Heart left ventricle (tissue), 16 donors: ENCODE measurements at places on chromosomes 1 and 21. TPM values are rescaled to one million over a fixed set of nuclear protein-coding genes. Genes with fewer than 3 reads are reported as not detected.

EXOC8 gene
- polyA plus RNA-seq = 9.7 TPM

EVI5 gene
- 14.3 TPM for polyA plus RNA-seq

SPRR1A gene
- polyA plus RNA-seq = not detected

TRIM67 gene
- not detected for polyA plus RNA-seq

GJA4 gene
- 23.0 TPM for polyA plus RNA-seq

RGS8 gene
- not detected for polyA plus RNA-seq

KIRREL1 gene
- polyA plus RNA-seq = 3.2 TPM

HOOK1 gene
- polyA plus RNA-seq = 1.8 TPM

DNA sequence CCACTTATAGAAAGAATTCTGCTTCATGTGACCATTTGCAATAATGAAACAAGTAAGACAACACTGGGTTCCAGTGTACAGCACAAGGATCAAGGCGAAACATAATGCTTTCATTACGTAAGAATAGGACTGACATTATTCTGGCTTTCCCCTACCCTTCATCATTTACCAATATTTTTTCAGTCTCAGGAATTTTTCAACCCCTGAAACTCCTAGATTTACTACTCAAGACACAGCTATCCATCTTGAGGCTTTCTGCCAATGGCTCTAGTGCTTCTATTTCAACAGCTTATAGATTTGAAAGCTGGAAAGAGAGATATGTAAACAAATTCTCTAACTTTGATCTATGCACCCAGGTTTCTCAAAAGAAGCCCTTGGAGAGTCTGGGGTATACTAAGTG, 48.4 kb downstream of the WLS start:
- DNase-seq = no peak

DNA sequence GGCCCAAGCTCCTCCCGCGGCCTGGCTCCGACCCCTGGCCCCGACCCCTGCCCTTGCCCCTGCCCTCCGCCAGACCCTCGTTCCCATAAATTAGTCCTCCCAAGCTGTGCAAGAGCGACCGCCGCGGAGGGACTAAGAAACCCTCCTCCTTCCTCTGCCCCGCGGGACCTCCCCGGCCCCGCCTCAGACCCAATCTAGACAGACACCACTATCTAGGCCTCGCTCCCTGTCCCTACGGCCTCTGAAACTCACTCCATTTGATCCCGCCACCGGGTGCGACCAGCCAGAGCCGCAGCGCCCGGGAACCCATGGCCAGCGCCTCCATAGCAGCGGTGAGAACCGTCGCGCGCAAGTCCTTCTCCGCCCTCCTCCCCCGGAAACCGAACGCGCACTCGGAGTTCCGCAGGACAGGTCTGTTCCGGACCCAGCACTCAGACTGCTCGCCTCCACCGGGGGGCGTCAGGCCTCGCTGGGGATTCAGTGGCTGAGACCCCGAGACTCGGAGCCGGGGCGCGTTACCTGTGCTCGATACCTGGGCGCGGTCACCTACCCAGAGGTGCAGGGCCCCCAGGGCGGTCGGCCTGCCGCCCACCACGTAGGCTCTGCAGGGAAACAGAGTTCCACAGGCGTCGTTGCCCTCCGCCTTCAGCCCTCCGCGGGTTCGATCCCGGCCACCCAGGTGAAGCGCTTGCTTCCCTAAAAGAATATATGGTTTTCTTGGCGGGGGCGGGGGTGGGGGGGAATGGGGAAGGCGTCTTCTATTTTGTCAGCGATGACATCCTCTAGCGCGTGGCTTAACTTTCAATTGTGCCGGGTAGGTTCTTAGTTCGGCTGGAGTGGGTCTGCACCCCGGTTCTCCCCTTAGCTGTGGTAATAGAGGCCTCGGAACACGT, at the start of gene MRPL39:
Gene MRPL39, minus strand, starts transcription at position 331 of the 893 bp plus-strand sequence. Its CDS starts 6 bp downstream, at position 325.
- peak; percentile 87 for DNase-seq

DNA sequence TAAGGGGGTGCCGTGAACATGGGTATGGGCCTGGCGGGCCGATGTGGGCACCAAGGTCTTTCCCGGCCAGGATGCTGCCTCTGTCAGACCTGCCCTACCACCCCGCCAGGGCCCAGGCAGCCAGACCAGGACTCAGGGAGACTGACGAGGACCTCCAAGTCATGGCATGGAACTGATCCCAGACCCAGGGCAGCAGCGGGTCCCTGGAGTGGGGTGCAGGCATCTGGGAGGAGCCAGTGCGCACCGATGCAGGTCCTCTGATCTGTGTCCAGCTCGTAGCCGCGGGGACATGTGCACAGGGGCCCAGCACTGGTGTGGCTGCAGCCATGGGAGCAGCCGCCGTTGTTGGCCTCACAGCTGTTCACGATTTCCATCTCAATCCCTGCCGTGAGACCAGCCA, 56.8 kb downstream of the ARHGEF16 start:
- no peak for DNase-seq

GRCh38 chr1:55035904-55036303, 3.4 kb upstream of the PCSK9 start:
- no peak for DNase-seq

DNA sequence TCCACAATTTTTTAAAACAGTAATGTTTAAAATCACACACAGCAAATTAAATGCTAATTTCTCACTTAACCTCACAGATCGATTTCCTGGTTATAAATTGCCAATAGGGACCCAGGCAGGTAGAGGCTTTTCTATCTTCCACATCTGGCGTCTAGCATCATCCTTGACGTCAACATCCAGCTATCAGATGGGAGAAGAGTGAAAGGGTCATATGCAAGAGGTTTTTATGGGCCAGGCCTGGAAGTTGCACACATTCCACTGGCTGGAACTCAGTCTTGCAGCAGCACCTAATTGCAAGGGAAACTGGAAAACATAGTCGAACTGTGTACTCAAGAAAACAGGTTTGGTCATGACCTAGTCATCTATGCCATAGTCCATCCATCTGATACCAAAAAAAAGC, 6.0 kb upstream of the EEIG2 start:
- no peak for DNase-seq

DNA sequence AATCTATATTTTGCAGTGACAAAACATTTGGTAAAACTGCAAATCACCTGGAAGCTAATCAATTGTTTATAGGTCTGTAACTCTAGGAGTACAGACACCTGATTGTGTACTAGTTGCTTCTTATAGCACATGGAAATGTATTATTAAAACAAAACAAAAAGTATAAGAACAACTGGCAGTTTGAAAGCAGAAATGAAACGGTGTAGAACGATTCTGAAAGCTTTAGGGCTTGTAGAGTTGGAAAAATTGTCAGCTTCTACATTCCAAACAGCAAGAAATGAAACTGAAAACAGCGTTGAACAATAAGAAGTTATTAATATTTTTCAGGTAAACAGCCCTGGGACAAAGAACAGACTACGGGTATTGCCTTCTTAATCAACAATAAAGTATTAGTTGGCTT, 273.3 kb downstream of the OLFM3 start:
- no peak for DNase-seq

GRCh38 chr1:52552505-52553361, at the start of gene TUT4:
TSS of gene TUT4 (minus strand) at chr1:52553092. CDS start at chr1:52526280, 26,812 bp downstream.
- DNase-seq = peak; percentile 86

- no peak for DNase-seq
These were observed 19.7 kb upstream of the TIAM1 start for GRCh38 chr21:31363720-31364119.

GRCh38 chr21:26961698-26962097, 5.2 kb downstream of the ADAMTS5 start:
- no peak for DNase-seq

DNA sequence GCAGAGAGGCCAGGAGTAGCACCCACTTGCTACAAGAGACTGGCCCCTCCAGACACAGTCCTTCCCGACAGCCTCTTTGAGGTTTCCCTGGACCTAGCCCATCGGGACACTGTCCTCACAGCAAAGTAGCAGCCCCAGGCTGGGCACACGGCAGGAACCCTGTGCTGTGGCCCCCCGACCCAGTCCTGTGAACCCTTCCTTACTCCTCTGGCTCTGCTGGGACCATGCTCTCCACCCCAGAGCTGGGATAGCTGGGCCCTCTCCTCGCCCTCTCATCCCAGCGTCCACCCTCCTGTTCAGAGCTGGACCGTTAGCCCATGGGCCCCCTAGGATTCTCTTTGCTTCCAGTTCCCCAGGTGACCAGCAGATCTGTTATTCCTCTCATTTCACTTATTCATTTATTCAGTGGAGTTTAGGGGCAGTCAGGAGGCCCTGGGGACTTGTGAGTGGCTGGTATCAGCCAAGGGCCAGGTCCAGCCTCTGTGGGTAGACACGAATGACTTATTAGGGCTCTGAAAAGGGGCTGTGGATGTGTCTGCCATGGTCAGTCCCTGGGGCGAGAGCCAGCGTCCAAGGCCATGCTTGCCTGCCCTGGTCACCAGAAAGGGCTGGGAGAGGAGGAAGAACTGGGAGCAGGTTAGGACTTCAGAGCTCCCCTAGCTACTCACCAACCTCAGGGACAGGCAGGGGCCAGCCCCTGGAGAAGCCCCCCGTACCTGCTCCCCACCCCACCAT, 117.6 kb upstream of the RUNX3 start:
- DNase-seq = no peak

- DNase-seq = peak; percentile 5
These were observed 38.1 kb downstream of the DISP3 start for GRCh38 chr1:11516961-11517635.

GRCh38 chr1:108831225-108831624, 25.7 kb downstream of the AKNAD1 start:
- no peak for DNase-seq

DNA sequence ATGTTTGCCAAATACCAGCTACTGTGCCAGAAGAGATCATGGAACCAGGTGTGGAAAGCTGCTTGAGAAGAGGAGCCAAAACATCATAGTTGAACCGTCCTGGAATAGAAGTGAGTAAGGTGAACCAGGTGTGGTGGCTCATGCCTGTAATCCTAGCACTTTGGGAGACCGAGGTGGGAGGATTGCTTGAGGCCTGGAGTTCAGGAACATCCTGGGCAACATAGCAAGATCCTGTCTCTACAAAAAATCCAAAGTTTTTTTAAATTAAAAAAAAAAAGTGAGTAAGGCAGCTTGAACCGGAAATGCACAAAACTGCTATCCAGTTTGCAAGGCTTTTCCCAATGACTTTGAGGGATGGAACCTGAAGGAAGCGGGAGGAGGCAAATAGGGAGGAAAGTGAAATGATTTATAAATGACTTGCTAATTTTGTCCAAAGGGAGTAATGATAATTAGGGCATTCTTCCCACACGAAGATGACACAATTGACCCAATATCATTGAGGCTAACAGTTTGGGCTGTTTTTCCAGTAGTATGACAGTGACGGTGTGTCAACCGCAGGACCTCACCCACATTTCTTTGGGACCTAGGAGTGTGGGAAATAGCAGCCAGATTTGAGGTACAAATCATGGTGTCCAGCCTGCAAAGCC, 1.5 kb upstream of the CNN3 start:
- DNase-seq = no peak

GRCh38 chr21:29077651-29078090, 4.2 kb upstream of the CCT8 start:
- DNase-seq = no peak
